G401 (cell line): ENCODE measurements at places on chromosomes 2 and 18.

GRCh38 chr2:34660741-34661140, 1061.6 kb upstream of the FAM98A start:
- DNase-seq: no peak

- DNase-seq: no peak
These were observed 179.1 kb upstream of the ETAA1 start for GRCh38 chr2:67218056-67218455.

DNA sequence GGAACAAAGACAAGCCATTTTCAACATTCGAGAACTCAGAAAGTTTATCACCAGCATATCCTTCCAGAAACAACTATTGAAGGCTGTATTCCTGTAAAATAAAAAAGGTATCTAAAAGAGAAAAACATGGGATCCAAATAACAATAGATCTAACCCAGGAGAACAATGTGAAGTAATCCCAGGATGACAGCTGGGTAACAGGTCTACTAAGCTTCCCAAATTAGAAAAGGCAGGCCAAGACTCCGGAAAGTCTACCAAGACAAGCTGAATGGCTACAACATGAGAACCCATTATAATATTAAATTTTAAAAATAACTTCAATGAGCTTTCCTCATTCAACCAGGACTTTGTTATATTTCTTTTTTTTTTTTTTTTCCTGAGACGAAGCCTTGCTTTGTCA, 6.5 kb downstream of the PIAS2 start:
- no peak for DNase-seq

- no peak for DNase-seq
These were observed 59.2 kb downstream of the ACVR2A start for GRCh38 chr2:147904051-147904450.

DNA sequence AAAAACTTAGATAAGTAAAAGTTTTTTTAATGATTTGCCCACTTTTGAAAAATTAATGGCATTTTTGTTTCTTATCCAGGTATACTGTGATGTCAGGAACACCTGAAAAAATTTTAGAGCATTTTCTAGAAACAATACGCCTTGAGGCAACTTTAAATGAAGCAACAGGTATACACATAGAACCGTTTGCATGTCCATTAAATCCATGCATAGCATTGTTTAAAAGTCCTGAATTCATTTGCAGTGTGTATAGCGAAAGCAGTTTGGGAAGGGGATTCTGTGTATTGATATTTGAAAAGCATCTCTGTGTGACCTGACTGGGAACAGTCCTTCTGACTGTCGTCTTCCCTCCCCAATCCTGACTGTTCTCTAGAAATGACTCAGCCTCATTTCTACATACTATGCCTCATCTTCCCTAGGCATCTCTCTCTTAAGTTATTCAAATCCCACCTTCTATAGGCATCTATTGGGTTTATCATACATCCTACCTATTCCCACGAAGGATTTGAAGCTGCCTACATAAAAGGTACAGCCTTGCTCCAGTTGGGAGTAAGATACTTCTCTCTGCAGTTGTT, 79.2 kb upstream of the MAP3K20 start:
- no peak for DNase-seq

GRCh38 chr2:60555066-60555782, 1.8 kb upstream of the BCL11A start:
- DNase-seq: no peak

DNA sequence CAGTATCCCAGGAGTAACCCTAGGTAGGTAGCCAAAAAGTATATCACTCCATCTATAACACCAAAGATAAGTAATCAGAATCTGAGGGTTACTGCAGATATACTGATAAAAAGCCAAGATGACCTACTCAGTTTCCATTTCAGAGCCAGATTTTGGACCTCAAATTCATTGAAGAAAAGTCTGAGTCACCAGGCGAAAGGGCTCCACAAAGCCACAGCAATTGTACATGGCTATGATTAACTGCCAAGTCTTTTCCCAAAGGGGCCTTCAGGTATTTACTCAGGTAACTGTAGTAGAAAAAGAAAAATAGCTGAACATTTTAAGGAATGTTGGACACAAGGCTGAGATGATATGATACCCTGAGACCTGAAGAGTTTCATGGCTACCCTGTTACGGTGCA, 75.6 kb upstream of the KCNH7 start:
- no peak for DNase-seq

GRCh38 chr2:169324581-169325260, 37.6 kb downstream of the LRP2 start:
- DNase-seq: no peak

GRCh38 chr18:75253784-75254183, 43.2 kb downstream of the TSHZ1 start:
- no peak for DNase-seq

DNA sequence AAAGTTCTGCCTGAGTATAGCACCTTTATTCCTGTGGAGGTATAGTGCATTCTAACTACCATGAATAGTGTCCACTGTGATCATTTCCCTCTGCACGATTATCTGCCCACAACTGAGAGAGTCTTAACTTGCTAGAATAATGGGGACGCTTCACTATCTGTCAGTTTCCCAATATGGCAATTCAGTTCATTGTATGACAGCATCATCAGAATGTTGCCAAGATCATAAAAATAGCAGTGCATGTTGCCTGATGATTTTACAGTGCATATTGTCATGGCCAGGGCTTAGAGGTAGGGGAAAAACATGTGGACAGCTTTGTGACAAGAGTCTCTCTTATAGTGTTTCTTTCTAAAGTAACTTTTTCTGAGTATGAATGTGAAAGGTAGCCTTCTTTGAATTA, 6.1 kb downstream of the RASGRP3 start:
- DNase-seq: no peak

DNA sequence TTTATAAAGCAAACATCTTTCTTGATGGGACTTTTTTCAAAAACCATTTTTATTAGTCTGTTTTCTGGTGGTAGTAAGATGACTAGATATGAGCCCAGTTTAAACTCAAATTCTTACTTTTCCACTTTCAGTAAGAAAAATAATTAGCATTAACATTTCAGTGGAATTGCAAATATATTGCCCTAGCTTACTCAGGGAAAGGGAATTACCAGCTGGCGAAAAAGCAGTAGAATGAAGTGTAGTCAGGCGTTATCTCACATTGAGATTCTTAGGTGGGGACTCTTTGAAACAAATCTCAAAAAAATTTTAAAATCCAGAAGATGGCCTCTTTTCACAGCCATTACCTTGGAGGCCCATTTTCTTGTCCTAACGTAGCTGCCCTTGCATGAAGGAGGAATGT, 65.8 kb downstream of the CRIM1 start:
- DNase-seq: no peak

DNA sequence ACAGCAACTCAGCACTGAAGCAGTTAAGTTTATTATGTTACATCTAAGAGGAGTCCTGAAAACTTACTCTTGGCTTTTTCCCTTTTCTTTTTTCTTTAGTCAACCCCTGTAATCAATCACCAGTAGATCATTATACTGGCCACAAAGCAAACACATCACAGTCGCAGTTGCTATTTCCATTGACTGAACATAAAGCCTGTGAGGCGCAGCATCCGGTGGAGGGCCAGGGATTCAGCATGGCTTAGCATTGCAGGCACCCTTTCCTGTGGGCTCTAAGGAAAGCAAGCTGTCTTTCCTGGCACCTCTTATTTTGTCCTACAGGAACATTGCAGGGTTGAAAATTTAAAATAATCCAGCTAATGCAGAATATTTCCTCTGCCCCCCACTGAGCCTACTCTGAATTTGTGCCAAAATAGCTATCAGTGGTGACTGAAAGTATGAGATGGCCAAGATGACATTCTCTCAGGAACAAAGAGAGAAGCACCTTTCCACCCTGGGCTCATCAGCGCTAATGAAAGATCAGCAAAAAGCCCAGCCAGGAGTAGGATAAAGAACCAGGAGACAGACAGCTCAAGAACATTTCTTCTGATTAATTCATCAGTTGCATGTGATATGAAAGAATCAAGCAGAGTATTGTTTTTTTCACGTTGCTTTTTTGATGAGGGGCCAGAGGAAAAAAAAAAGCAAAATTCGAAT, 85.3 kb upstream of the SULT1C3 start:
- no peak for DNase-seq

- DNase-seq: no peak
These were observed 569.4 kb downstream of the CCDC85A start for GRCh38 chr2:56753182-56753581.

DNA sequence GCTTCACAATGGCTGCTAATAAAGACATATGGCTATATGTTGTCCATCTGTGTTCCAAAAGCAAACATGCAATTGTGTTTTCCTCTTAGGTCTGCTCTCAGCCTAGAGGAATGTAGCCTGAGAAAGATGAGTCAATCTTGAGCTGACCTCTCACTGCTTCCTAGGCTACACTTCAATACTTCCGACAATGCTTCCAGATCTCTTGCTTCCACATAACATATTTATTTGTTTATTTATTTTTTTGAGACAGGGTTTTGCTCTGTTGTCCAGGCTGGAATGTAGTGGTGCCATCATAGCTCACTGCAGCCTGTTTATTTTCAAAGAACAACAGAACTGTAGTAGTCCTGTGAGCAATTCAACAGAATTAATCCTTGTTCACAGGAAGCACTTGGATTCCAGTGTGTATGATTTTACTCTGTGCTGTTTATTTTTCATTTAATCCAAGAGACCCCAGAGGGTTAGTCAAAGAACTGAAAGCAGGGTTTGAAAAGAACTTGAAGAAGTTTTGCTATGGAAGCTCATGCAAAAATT, 437.9 kb downstream of the TXNL1 start:
- DNase-seq: no peak

- DNase-seq: peak; percentile 62
These were observed 74.7 kb downstream of the HNRNPLL start for GRCh38 chr2:38528008-38528442.

- no peak for DNase-seq
These were observed 8.9 kb downstream of the METTL5 start for GRCh38 chr2:169815849-169816248.

GRCh38 chr2:237132799-237133198, 47.1 kb downstream of the COPS8 start:
- no peak for DNase-seq

- no peak for DNase-seq
These were observed 242.9 kb upstream of the TMEFF2 start for GRCh38 chr2:192437653-192438052.

DNA sequence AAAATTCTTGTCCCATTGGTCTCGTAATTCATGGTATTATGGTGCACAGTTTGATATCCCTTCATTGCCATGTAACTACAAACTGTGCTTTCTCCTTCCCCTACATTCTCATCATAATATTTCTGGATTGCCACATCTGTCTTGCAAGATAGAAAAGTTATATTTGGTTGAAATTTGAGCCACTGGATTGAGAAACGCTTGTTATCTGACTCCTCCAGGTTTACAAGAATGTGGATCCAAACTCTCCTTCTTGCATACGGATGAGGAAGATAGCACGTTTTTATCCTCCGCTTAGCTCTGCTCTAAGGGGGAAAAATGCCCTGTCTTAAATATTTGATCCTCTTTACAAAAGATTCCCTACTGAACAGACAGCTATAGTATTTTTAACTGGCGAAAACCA, 438.2 kb downstream of the TSN start:
- DNase-seq: no peak

DNA sequence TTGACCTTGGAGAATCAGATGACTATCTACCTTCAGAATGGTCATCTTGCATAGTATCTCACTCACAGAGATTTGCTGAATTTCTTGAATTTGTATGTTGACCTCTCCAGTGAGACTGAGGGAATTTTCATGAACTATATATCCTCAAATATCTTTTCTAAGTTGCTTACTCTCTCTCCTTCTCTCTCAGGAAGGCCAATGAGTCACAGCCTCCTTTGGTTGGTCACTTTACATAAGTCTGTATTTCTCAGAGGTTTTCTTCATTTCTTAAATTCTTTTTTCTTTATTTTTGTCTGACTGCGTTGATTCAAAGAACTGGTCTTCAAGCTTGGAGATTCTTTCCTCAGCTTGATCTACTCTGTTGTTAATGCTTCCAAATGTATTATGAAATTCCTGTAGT, 51.7 kb downstream of the VIT start:
- no peak for DNase-seq

DNA sequence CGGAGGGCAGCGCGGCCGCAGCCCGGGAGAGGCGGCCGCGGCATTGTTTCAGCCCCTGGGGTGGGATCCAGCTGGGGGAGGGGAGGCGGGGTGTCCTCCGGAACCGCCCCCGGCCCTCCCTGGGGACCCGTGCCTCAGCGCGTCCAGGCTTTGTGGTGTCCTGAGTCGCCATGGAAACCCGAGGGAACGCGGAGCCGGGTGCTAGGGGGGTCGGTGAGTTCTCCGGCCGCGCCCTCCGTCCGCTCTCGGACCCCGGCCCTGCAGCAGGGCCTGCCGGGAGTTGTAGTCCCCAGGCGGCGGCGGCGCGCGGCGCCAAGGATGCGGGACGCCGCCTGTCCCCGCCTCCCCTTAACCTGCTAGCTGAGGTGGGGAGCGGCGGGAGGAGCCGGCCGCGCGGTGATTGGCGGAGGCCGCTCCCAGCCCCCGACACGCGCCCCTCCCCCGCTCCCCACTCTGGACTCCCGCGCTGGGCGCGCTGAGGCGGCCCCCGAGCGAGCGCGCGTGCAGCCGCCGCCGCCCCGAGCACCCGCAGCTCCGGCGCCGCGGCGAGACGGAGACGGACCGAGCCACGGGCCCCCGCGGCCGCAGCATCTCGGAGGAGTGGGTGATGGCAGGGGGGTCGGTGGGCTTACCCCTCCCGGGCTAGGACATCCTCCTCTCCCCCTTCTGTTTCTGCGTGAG, at the start of gene DPYSL5:
DPYSL5 (plus strand) TSS at position 478 of the 681 bp plus-strand sequence. CDS start 50,368 bp downstream, outside the sequence.
- peak; percentile 90 for DNase-seq
